ENCODE measurements at places on chromosomes 1 and 21.

- peak; percentile 93 for DNase-seq
Measured at GRCh38 chr1:45014321-45015028, 2.4 kb downstream of the UROD start.

- DNase-seq: no peak
Measured at GRCh38 chr1:153533689-153534201, 2.0 kb downstream of the S100A6 start.

DNA sequence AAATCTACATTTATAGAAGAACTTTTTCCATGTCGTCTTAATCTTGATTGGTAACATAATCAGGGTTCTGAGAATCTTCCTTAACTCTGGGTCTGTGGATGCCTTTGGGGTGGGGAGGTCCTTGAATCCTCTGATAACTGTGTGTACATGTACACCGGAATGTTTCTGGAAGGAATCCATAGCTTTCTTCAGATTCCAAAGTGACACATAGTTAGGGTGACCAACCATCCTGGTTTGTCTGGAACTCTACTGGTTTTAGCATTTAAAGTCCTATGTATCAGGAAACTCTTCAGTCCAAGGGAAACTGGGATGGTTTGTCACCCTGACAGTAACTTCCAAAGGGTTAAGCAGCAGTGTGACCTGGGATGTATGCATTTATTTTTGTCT, 16.8 kb downstream of the STRIP1 start:
- no peak for DNase-seq

DNA sequence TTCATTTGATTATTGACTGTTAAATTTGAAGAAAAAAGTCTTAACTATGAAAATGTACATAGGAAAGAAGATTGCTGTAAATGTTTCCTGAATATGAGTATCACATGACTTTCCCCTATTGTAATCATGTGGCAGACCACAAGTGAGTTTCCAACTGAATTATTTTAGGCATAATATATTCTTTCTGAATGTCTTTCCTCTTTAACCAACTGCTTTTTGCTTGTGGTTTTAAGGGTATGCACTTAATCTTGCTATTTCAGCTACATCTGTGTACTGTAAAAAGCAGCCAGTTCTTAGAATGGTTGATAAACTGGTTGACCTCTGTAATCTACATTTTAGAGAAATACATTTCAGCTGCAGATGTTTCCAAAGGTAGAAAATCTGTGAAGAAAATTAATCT, 400.7 kb downstream of the NEGR1 start:
- no peak for DNase-seq

DNA sequence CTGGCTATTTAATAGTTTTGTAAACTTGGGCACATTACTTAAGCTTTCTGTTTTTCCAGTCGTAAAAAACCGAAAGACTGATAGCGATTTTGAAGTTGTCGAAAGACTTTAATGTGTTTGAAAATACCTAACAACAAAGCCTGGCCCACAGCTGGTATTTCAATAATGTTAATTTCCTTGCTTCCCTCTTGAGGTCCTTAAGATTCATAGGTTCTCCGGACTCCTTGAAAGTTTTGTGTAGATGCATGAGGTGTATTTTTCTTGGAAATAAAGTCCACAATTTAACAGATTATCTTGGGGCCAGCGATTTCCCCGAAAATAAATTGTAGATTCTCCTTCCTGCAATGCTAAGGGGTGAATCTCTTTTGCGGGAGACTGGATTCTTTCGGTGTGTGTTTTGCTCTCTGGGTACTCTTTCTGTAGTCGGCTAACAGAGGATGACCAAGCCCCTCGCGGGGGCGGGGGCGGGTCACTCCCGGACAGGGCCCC, 735 bp upstream of the YTHDF2 start:
- DNase-seq: no peak

GRCh38 chr1:76759171-76759860, 108.0 kb upstream of the ST6GALNAC5 start:
- DNase-seq: no peak

DNA sequence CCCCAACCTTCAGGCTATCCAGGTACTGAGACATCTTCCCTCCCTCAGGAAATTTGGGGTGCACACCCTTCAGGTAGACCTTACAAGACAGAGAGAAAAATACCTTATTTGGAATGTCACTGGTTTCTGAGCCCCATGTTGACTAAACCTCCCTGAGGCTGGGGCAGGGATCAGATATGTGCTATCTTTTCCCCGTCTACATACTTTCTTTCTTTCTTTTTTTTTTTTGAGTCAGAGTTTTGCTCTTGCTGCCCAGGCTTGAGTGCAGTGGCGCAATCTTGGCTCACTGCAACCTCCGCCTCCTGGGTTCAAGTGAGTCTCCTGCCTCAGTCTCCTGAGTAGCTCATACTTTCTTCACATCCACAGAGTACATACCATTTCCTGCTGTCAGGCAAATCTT, 1.6 kb downstream of the CYB5R1 start:
- no peak for DNase-seq

DNA sequence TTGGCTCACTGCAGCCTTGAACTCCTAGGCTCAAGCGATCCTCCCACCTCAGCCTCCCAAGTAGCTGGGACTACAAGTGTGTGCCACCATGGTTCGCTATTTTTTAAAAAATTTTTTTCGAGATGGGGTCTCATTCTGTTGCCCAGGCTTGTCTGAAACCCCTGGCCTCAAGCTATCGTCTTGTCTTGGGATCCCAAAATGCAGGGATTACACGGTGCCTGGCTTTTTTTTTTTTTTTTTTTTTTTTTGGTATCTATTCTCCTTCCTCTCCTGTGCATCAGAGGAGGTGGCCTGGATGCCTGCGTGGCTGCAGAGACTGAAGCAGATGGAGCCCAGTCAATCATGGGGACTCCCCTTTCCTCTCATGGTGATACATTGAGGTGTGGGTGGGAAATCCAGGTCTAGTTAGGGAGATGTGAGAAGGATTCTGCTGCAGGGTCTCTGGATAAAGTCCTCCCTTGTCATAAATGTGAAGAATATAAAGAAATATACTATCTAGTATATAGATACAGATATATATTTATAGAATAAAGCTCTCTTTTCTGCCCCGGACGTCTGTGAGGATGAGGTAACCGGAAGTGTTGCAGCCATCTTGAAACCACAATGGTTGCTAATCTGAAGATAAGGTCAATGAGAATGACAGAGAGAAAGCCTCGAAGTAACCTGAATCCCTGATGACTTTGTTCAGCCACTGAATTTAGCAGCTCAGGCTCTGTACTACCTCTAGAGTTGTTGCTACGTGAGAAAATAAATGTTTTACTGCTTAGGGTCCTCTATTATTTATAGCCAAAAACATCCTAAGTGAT, 19.5 kb upstream of the RGSL1 start:
- no peak for DNase-seq

DNA sequence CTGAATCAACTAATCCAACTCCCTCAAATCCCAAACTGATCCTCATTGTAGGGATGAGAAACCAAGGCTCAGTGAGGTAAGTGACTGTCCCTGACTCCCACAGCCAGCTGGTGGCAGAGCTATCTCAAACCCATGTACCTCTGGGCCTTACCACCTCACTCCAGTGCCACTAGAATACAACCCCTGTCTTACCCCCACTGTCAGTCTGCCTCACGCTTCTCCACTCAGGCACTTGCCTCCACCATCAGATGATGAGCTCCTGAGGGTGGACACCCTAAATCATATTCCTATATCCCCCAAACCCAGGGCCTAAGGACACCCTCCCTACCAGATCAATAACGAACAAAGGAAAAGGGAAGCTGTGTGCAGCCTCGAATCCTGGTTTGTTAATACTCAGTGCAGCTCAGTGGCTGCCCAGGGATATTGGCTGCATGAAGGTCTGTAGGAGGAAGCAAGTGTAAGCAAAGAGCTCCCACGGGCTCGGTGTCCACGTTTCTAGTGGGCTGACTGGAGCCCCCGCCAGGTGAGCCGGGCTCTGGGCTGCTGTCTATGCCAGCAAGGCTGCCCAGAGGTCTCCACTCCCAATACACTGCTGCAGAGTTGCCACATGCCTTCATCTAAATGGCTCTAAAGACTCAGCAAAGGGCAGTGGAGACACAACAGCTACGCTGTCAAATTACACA, 533.4 kb downstream of the MATN1 start:
- DNase-seq: no peak

- DNase-seq: peak; percentile 90
Measured at GRCh38 chr1:182143154-182143657, 81.7 kb upstream of the ZNF648 start.

GRCh38 chr1:153617663-153618062, 1.5 kb upstream of the S100A14 start:
- peak; percentile 52 for DNase-seq

- no peak for DNase-seq
Measured at GRCh38 chr1:224198572-224198971, 15.5 kb downstream of the DEGS1 start.

- no peak for DNase-seq
Measured at GRCh38 chr1:145690587-145691558, 16.3 kb downstream of the PDZK1 start.

DNA sequence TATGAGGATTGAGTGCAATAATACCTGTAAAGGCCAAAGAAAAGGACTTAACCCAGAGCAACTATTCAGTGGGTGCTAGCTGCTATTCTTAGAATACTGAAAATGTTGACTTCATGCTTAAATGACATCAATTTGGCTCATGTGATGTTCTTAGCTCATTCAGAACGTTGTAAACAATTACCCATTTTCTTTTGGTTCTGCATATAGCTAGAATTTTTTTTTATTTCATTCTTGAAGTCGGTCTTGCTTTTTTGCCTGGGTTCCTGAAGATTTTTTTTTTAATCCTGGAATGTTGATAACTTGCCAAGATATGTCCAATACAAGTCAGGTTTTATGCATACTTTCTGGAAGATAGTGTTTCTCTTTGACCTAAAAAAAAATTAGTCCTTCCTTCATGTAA, 772.0 kb downstream of the LTN1 start:
- no peak for DNase-seq

- DNase-seq: peak; percentile 41
Measured at GRCh38 chr21:45031571-45032191, 42.7 kb upstream of the ADARB1 start.

DNA sequence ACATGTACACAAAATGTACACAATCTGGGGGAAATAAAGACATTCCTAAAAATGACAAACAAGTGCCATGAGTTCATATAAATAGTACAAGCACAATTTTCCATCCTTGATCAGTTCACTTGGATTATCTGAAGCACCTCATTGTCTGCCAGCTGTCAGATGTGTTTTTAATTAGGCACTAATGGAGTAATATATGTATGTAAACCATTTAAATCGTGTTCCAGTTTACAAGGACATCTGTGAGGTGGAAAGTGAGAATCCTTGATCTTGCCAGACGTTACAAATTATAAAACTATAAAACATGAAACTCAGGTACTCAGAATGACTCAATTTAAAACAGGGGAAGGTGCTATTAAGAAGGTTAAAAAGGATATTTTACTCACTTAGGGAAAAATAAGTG, 1312.2 kb downstream of the PLA2G4A start:
- DNase-seq: no peak

Data from cerebellar cortex (tissue), 1 donor.